ENCODE measurements at places on chromosomes 7 and 10.
A peak's percentile ranks its signal among the peaks of the same experiment; 100 is the strongest.

DNA sequence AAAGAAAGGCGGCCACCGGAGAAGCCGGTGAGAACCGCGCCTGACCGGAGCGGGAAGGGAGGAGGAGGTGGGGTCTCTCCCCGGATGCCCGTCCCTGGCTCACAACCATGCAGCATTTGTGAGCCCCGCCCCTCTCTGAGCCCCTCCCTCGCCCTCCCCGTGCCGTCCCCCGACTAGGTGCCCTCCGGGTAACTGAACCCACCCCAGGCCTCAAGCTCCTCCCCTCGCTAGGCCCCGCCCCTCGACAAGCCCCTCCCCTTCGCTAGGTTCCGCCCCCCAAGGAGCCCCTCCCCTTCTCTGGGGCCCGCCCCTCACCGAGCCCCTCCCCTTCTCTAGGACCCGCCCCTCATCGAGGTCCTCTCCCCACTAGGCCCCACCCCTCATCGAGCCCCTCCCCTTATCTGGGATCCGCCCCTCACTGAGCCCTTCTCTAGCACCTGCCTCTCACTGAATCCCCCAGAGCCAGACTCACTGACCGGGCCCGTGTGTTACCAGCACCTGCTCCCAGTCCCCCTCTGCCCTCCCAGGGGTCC, 42.2 kb upstream of the HSPB1 start:
- no peak overlapping the region for H3K27ac ChIP-seq
- H3K27me3 ChIP-seq = no peaks in the 10 kb centered on the region
- peak; percentile 95 for DNase-seq
- no peak overlapping the region for H3K4me3 ChIP-seq
- H3K4me1 ChIP-seq = no peaks in the 10 kb centered on the region

DNA sequence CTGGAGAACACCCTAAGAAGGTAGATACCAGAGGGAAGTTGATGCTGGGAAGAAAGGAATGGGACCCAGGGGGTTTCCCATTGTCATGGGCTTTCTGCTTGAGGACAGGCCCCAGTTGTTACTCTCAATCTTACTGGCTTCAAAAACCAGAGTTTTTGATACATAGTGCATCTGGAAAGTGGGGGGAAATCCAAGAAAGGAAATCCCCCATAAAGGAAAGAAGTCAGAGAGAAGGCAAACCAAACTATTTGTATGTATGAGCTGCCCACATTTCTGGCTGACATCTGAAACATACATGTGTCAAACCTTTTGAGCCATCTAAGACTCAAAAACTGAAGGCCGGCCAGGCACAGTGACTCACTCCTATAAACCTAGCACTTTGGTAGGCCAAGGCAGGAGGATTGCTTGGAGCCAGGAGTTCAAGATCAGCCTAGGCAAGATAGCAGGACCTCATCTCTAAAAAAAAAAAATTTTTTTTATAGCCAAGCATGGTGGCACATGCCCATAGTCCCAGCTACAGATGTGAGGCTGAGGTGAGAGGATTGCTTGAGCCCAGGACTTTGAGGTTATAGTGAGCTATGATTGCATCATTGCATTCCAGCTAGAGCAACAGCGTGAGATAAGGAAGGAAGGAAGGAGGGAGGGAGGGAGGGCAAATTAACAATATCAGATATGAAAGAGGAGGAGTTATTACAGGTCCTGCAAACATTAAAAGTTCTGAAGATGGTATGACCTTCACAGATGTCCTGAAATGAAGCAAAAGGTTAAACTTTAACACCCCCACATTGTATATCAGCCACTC, 6.7 kb upstream of the COA1 start:
- peak; percentile 53 for DNase-seq
- H3K4me3 ChIP-seq = no peak overlapping the region
- no peaks in the 10 kb centered on the region for H3K4me1 ChIP-seq
- H3K27me3 ChIP-seq = no peaks in the 10 kb centered on the region

DNA sequence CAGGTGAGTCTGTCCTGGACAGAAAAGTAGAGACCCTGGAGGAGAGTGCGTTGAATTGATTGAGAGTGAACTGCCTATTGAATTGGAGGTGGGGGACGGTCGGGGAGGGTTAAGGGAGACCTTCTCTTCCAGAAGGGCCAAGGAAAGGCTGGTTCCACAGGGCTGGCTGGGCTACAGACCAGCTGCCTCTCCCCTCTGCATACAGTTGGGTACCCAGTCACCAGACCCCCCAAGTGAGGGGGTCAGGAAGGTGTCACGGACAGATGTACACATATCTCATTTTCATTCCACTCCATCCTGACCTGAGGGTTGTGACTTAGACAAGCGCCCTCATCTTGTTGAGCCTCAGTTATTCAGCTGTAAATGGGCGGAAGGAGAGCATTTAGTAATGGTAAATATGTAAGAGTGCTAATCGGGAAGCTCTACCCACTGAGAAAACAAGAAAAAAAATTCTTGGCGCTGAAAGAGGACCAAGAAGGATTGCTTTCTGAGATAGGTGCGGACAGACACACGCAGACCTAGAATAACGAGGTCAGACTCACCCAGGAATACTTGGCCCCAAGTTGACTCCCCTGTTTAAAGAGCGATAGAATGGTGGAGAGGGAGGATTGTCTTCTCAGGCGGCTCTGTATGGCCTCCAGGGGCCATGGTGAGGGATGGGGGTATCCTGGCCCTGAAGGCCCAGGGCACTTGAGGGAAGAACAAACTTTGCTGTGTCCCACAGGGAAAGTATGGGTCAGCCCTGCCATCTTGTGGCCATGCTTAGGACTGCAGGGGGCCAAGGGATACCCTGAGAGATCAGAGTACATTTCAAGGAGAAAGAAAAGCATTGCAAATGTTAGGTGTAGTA, 7.2 kb upstream of the MBL2 start:
- no peaks in the 10 kb centered on the region for H3K4me1 ChIP-seq
- H3K27ac ChIP-seq = no peak overlapping the region
- DNase-seq = peak; percentile 85
- no peak overlapping the region for H3K4me3 ChIP-seq
- no peaks in the 10 kb centered on the region for H3K36me3 ChIP-seq

DNA sequence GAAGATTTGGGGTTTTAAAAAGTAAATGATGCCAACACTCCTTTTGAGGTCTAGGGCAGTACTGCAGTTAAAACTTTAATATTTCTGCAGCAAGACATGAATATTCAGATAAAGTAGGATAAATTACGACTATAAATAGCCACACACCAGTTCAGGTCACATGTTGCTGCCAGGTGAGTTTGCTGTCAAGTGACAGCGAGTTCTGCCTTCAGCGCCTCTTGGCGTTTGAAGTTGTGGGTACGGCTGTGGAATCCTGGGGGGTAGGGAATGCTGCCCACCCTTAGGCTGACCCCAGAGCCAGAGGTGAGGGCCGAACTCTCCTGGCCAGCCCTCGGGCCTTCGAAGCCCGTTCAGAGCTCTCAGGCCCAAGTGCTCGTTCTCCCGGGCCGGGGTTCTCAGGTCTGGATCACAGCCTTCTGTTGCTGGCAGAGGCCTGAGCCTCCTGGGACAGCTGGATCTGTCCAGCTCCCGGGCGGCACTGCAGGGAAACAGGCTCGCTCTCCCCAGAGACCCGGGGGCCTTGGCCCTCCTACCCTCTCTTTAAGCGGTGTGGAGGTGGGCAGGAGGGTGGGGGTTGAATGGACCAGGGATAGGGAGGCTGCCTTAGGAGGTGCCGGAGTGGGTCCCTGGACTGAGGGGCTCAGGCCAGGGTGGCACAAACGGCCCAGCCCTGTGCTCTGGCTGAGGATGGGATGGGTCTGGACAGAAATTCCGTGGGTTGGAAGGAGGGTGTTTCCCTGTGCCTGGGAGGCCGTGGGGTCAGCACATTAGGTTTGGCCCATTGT, 5.4 kb downstream of the BRI3 start:
- no peak overlapping the region for H3K27ac ChIP-seq
- no peak overlapping the region for H3K4me3 ChIP-seq
- no peaks in the 10 kb centered on the region for H3K27me3 ChIP-seq
- DNase-seq = no peak

DNA sequence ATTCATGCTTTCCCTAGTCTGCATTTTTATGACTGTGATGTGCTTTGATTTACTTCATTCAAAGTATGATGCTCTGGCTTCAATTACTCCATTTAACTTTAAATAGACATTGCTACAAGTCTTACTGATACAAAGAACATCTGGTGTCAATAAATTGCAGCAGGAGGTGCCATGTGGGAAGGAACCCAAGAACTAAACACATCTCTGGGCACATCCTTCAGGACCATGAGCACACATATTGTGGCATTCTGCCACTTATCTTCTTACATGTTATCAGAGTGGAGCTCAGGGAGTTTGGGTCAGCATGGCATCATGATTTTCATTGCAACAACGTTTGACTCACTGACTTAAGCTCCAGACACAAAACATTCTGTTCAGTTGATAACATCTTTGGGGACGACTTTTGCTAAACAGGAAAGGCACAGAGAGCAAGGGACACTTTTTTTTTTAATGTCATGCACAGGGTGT, 227.0 kb downstream of the DKK1 start:
- no peak overlapping the region for H3K27ac ChIP-seq
- no peaks in the 10 kb centered on the region for H3K36me3 ChIP-seq
- H3K4me3 ChIP-seq = no peak overlapping the region
- no peaks in the 10 kb centered on the region for H3K27me3 ChIP-seq
- DNase-seq = no peak
- peaks cover 4% of the 10 kb centered on the region for H3K4me1 ChIP-seq

- H3K4me3 ChIP-seq = no peak overlapping the region
- no peaks in the 10 kb centered on the region for H3K27me3 ChIP-seq
- peak; percentile 26 for DNase-seq
- no peaks in the 10 kb centered on the region for H3K36me3 ChIP-seq
- no peaks in the 10 kb centered on the region for H3K4me1 ChIP-seq
Observed at GRCh38 chr10:29667191-29667590, 32.4 kb upstream of the SVIL start.

DNA sequence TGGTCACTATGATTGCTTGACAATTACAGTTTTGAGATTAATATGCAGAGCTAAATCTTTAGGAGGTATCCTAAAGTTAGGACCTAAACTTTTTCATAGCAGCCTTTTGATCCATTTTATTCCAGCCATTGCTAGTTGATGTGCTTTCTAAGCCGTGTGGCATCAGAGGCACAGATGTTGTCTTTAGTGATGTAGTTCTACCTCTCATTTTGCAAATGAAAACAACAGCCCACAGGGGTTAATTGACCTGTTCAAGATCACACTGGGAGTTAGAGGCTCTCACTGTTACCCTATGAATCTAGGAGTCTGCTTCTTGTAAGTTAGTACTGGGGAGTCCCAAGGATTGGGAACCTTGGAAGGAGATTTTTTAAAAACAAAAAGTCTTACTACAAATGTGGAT, 10.6 kb downstream of the AUTS2 start:
- no peaks in the 10 kb centered on the region for H3K36me3 ChIP-seq
- peaks cover 22% of the 10 kb centered on the region for H3K27me3 ChIP-seq
- H3K27ac ChIP-seq = no peak overlapping the region
- peaks cover 9% of the 10 kb centered on the region for H3K4me1 ChIP-seq

DNA sequence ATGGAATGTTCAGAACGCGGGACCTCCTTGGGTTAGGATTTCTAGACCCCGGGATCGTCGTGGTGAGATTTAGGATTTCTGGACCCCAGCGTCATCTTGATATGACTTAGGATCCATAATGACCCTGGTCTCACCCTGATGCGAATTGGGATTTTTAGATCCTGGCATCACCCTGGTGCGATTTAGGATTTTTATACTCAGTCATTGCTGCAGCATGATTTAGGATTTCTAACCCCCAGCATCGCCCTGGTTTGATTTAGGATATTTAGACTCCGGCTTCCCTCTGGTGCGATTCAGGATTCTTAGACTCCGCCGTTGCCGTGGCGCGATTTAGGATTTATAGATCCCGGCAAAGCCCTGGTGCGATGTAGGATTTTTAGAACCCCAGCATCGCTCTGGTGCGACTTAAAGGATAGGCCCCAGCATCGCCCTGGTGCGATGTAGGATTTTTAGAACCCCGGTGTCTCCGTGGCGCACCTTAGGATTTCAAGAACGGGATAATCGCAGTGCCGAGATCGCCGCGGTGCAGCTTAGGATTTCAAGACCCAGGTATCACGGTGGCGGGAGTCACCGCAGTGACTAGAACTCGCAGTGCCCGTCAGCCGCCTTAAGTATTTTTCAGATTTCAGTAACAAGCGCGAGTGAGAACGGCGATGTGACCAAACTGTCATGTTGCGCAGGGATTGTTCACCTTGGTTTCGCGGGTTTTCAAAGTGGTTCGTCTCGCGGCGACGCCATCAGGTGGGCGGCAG, 814 bp downstream of the MEST start:
- no peak for DNase-seq
- peaks cover 6% of the 10 kb centered on the region for H3K27me3 ChIP-seq
- peaks cover 3% of the 10 kb centered on the region for H3K4me1 ChIP-seq
- H3K27ac ChIP-seq = no peak overlapping the region
- H3K36me3 ChIP-seq = no peaks in the 10 kb centered on the region
- H3K4me3 ChIP-seq = peak overlapping the region; percentile 15

DNA sequence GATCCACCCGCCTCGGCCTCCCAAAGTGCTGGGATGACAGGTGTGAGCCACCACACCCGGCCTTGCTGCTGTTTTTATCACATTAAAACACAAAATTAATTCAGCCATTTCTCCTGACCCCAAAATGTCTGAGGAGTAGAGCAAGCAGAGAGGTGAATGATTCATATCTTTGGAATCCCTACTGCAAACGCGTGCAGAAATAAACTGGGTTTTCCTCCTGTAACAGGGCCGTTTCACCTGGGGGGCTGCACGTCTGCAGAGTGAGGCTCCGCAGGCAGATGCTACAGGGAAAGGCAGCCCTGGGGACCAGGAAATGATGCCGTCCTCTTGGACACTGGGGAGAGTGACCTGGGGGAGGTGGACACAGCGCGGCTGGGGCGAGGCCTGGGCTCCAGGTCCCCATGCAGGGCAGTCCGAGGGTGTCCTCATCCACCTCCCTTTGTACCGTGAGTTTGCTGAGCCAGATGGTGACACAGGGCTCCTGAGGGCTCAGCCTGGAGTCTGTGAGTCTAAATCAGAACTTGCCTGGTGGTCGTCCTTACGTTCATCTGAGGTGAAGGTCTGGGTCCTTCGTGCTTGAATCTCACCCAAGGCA, 41.9 kb downstream of the PDGFA start:
- no peaks in the 10 kb centered on the region for H3K4me1 ChIP-seq
- no peaks in the 10 kb centered on the region for H3K27me3 ChIP-seq
- H3K4me3 ChIP-seq = no peak overlapping the region
- H3K36me3 ChIP-seq = no peaks in the 10 kb centered on the region

GRCh38 chr10:100362570-100363496, 15.8 kb downstream of the SCD start:
- peaks cover 11% of the 10 kb centered on the region for H3K4me1 ChIP-seq
- H3K36me3 ChIP-seq = peaks cover 14% of the 10 kb centered on the region
- H3K4me3 ChIP-seq = no peak overlapping the region
- no peak overlapping the region for H3K27ac ChIP-seq
- no peaks in the 10 kb centered on the region for H3K27me3 ChIP-seq
- no peak for DNase-seq

GRCh38 chr10:59272061-59272460, 90.3 kb downstream of the FAM13C start:
- H3K27ac ChIP-seq = no peak overlapping the region
- H3K36me3 ChIP-seq = no peaks in the 10 kb centered on the region
- H3K4me3 ChIP-seq = no peak overlapping the region
- H3K4me1 ChIP-seq = no peaks in the 10 kb centered on the region
- DNase-seq = no peak

- H3K36me3 ChIP-seq = no peaks in the 10 kb centered on the region
- no peaks in the 10 kb centered on the region for H3K27me3 ChIP-seq
- H3K4me1 ChIP-seq = no peaks in the 10 kb centered on the region
- no peak overlapping the region for H3K27ac ChIP-seq
- no peak for DNase-seq
Observed at GRCh38 chr7:50852901-50853300, 70.2 kb upstream of the GRB10 start.

GRCh38 chr7:50197549-50197948, 104.5 kb upstream of the ZPBP start:
- no peaks in the 10 kb centered on the region for H3K4me1 ChIP-seq
- no peak overlapping the region for H3K4me3 ChIP-seq
- no peaks in the 10 kb centered on the region for H3K36me3 ChIP-seq
